ENCODE measurements at places on chromosomes 16 and 17.

- no peak overlapping the region for H3K4me3 ChIP-seq
- no peaks in the 10 kb centered on the region for H3K4me1 ChIP-seq
- H3K27me3 ChIP-seq, result no peaks in the 10 kb centered on the region
- H3K27ac ChIP-seq, result no peak overlapping the region
Observed at GRCh38 chr17:1946021-1946932, 78.9 kb downstream of the RTN4RL1 start.

DNA sequence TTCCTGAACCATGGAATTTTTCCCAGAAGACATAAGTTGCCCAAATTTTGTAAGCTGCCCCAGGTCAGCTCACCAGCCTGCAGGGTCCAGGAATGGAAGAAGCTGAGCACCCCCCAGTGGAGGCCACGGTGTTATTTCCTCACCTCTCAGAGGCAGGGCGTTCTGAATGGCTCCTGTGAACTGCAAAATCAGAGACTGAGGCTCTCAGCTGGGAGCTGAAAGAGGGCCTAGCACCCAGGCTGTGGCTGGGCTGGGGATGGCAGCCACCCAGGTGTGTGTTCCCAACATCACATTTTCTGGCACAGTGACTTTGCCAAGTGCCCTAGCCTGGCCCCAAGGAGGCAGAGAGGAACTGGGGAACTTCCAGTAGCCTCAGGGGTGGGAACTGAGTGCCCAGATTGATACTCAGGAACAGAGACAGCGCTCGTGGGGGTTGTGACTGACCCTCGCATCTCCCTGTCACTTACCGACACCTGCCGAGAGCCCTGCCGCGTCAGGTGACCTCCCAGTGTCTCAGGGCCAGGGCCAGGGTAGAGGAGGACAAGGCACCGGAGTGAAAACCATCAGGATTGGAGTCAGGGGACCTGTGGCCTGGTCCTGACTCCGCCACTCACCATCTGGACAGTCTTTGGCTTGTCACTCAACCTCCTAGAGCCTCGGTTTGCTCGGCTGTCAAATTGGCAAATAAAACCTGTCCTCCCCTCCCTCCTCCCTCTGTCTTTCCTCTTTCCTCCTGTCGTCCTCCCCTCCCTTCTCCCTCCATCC lies 11.3 kb downstream of the CACNG4 start:
- H3K4me3 ChIP-seq, result no peak overlapping the region
- H3K27me3 ChIP-seq, result no peaks in the 10 kb centered on the region
- no peaks in the 10 kb centered on the region for H3K4me1 ChIP-seq
- H3K27ac ChIP-seq, result no peak overlapping the region
- peak; percentile 80 for DNase-seq
- no peaks in the 10 kb centered on the region for H3K36me3 ChIP-seq

DNA sequence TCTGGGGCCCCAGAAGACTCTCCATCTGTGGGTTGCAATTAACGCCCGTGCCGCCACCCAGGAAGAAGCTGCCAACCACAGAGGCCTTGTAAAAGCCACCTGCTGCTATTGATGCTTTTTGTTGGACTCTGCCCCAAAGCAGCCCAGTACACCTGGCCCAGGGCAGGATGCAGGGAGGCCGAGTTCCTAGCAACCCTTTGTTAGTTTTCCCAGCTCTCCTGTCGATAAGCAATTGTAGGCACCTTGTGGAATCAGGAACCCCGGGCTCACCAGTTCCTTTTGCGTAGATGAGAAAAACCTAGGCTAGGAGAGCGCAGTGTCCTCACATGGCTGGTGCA lies 103.3 kb downstream of the ABCC6 start:
- no peaks in the 10 kb centered on the region for H3K4me1 ChIP-seq
- H3K36me3 ChIP-seq, result peaks cover 89% of the 10 kb centered on the region
- no peak overlapping the region for H3K27ac ChIP-seq
- no peaks in the 10 kb centered on the region for H3K27me3 ChIP-seq
- no peak overlapping the region for H3K4me3 ChIP-seq

DNA sequence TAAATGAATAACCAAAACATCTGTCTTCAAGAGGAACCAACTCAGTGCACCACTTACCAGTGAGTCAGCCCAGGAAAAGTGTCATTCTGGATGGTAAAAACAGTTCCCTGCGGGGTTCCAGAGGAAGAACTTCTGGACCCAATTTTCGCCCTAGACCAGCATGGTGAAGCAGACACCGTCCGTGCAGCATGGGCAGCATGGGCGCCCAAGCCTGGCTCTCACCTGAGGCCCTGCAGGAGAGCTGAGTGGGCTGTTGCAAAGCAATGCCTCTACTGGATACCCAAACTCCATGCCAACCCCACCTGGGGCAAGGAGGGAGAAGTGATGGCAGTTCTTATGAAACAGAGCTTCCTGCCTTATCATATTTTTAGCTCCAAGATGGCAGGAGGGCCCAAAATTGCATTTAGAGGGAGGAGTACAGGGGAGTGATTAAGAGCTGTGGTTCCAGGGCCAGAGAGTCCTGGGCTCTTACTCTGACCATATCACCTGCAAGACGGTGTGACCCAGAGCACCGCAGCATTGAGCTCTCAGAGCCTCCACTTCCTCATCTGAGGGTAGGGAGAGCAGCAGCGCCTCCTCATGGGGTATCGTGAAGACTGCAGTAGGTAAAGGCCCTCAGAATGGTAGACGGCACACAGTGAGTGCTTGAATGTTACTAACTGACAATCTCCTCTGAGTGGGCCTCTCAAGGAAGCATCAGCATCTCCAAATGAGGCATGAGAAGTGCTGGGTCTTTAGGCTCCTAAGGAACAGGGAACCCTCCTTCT lies 16.6 kb upstream of the INPP5K start:
- no peaks in the 10 kb centered on the region for H3K27me3 ChIP-seq
- H3K4me1 ChIP-seq, result no peaks in the 10 kb centered on the region
- peaks cover 41% of the 10 kb centered on the region for H3K36me3 ChIP-seq
- DNase-seq, result peak; percentile 85

DNA sequence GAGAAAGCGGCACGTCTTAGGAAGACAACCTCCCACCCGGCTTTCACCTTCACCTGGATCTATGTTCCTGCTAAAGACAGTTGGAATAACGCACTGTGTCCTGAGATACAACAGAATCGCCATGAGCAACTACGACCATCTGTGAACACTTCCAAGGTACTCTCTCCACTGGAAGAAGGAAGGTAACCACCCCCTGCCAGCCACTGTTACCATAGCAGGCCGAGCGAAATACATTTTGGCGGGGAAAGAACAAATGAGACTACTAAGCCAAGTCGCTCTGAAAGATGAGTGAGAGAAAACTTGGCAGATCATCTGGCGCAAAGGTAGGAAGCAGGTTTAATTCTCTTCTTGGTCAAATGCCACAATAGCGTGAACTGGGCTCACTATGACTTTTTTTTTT lies 9.8 kb downstream of the CRK start:
- no peak overlapping the region for H3K4me3 ChIP-seq
- H3K4me1 ChIP-seq, result no peaks in the 10 kb centered on the region

DNA sequence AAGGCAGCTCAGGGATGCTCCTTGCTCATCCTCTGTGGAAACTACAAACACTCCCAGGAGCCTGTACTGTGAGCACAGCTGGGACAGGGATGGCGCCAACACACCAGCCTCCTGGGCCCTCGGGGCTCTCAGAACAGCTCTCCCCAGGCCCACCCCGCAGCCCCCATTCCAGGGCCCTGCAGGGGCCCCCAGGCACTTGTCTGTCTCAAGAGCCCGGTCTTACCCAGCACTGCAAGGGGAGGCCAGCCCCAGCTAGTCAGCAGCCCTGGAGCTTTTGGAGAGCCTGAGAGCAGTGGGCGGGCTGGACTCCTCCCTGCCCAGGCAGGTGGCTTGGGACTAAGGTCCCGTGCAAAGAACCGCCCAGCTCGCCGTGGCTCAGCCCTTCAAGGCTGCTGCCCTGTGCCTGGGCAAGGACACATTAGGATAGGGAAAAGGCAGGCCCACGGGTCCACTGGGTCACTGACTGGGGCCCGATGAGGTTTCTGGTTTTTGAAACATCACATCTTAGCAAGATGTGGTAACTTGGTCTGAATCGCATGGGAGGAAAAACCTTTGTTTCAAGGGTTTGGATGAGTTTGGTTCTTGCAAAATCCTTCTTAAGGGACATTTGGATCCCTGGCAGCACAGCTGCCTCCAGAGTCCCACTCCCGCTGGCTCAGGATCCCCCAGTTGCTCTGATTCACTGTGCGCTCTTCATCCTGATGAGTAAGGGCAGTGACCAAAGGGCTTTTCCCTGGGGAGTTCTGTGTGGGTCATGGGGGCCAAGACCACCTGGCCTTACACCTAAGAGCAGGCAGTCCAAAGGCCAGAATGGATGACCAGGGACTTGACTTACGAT lies 2.8 kb downstream of the DNASE1L2 start:
- H3K27ac ChIP-seq, result no peak overlapping the region
- H3K27me3 ChIP-seq, result peaks cover 2% of the 10 kb centered on the region
- no peak overlapping the region for H3K4me3 ChIP-seq
- H3K4me1 ChIP-seq, result no peaks in the 10 kb centered on the region
- peak; percentile 54 for DNase-seq

- no peak overlapping the region for H3K4me3 ChIP-seq
- H3K36me3 ChIP-seq, result no peaks in the 10 kb centered on the region
- H3K4me1 ChIP-seq, result 0 out of 2 replicates have a peak, but pooled peaks cover 3% of the 10 kb centered on the region
- H3K27ac ChIP-seq, result no peak overlapping the region
- DNase-seq, result no peak
- H3K27me3 ChIP-seq, result no peaks in the 10 kb centered on the region
Observed at GRCh38 chr17:77511514-77512061, 370.8 kb downstream of the SEC14L1 start.

- H3K36me3 ChIP-seq, result peaks cover 45% of the 10 kb centered on the region
- no peak for DNase-seq
- H3K4me3 ChIP-seq, result no peak overlapping the region
- H3K27me3 ChIP-seq, result no peaks in the 10 kb centered on the region
- H3K4me1 ChIP-seq, result no peaks in the 10 kb centered on the region
- no peak overlapping the region for H3K27ac ChIP-seq
Observed at GRCh38 chr17:29107084-29107483, 64.1 kb downstream of the PIPOX start.

GRCh38 chr17:79018370-79018695 lies 5.6 kb upstream of the C1QTNF1 start:
- peaks cover 6% of the 10 kb centered on the region for H3K36me3 ChIP-seq
- H3K4me3 ChIP-seq, result no peak overlapping the region
- no peak overlapping the region for H3K27ac ChIP-seq
- H3K4me1 ChIP-seq, result no peaks in the 10 kb centered on the region
- H3K27me3 ChIP-seq, result peaks cover 18% of the 10 kb centered on the region
- no peak for DNase-seq

- H3K4me1 ChIP-seq, result no peaks in the 10 kb centered on the region
- H3K36me3 ChIP-seq, result no peaks in the 10 kb centered on the region
- H3K27ac ChIP-seq, result no peak overlapping the region
- DNase-seq, result no peak
- no peaks in the 10 kb centered on the region for H3K27me3 ChIP-seq
Observed at GRCh38 chr17:19771971-19772630, 24.0 kb upstream of the ALDH3A1 start.

- no peaks in the 10 kb centered on the region for H3K27me3 ChIP-seq
- DNase-seq, result peak; percentile 97
- H3K27ac ChIP-seq, result no peak within 1 kb of the TSS
- peaks cover 5% of the 10 kb centered on the region for H3K4me1 ChIP-seq
Observed at GRCh38 chr17:8176197-8176940, at the start of gene TMEM107. Gene TMEM107, minus strand, starts transcription at chr17:8176380. Its CDS starts 94 bp downstream, at chr17:8176286.

Measured in H9 (cell line).